Coronary artery (tissue), 2 donors: ENCODE measurements at places on chromosomes 1 and 21.

GRCh38 chr1:101043776-101044175 is 18.2 kb upstream of the DPH5 start:
- DNase-seq: no peak

DNA sequence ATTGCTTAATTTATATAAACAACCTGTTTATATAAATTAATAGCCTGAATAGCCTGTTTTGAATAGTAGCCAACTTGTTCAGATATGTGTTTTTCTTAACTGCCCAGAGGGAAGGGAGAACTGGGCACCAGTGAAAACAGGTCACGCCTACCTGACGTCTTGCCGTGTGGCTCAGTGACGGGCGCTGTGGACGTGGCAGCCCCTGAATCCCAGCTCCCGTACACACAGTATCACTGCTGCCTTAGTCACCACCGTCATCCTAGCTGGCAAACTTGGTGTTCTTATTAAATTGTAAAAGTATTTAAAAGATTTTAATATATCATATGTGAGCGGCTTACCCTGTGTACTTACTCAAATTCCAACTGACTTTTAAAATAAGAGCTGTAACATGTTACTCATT is 35.4 kb upstream of the TRAPPC10 start:
- DNase-seq: no peak

- DNase-seq: no peak
Observed at GRCh38 chr1:171646249-171646560, 6.3 kb downstream of the MYOC start.

DNA sequence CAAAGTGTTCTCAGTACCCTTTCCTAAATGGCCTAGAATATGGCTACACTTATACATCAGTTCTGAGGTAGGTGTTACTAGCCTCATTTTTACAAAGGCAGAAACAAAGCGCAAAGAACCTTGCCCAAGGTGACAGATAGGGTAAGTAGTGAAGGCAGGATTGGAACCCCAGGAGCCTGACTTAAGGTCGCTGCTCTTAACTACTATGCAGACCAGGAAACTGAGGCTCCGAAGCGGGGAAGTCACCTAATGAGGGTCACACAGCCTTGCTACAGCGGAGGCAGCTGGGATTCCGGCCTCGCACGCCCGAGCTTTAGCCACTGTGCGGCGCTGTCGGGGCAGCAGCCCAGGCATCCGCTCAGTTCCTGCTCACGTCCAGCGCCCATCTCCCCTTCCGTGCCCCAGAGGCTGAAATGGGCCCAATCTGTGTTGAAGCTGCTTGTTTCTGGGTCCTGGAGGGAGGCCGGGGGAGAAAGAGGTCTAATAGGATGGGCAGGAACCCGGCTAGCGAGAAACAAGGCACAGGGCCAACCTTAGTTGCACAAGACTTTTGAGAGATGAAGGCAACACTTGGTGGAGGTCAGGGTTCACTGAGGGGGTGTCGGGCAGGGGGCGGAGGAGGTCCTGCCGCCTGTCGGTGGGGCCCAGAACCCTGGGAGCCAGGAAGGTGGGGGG is 1.4 kb upstream of the FOXD2 start:
- DNase-seq: peak; percentile 86

DNA sequence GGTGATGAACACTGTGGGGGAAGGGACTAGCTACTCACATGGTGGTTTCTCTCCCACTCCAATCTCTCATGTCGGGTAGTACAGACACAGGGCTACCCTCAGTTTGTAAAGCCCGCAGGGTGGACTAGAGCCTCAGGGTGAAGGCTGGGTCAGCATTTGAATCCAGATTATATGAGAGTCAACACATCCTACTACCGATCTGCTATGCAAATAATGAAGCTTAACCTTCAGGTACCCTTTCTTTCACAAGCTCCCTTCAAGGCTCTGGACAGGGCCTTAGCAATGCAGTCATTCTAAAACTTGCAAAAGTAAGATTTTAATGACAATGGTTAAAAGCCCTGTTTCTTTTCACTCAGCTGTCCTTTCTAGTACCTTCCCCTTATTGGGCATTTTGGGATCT is 5.5 kb upstream of the ZBED6 start:
- no peak for DNase-seq

DNA sequence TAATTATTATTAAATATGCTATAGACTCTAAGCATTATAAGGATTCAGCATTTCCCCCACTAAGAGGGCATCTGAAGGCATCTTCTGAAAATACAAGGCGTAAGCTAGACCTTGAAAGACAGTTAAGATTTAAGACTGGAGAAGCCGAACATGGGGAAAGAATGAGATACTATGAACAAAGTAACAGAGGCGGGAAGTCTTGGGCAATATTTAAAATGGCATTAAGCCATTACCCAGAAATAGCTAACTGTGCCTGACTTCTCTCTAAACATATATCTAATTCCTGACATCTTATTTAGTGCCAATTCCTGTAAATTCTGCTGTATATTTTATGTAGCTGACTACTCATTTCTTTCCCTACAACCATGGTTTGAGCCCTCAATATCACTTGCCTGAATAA is 20.9 kb downstream of the DPH5 start:
- no peak for DNase-seq

- no peak for DNase-seq
Observed at GRCh38 chr1:78153092-78153736, 107.4 kb downstream of the GIPC2 start.

- DNase-seq: no peak
Observed at GRCh38 chr21:42433946-42434551, 30.3 kb downstream of the UBASH3A start.

- no peak for DNase-seq
Observed at GRCh38 chr1:87820668-87821334, 492.1 kb downstream of the LMO4 start.

- DNase-seq: no peak
Observed at GRCh38 chr1:31775210-31775999, 11.3 kb upstream of the ADGRB2 start.

DNA sequence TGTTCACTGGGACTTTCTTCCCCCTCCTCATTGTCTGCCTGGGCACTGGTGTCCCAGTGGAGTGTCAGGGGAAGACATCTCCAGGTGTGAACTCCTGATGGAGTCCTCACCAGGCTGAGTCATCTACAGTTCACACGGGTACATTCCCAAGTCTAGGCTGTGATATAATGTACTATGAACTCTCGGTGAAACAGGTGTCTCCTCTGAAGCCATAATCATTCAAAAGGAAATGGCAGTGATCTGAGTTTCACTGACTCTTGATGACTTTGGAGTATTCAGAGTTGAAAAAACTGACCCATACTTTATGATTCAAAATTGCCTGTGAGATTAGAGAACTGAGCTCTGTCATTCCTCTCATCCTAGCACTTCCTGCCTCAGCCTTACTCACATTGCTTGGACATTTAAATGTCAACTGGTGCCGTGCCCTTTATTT is 9.1 kb downstream of the LAMC2 start:
- DNase-seq: no peak

GRCh38 chr1:200464784-200465400 is 55.1 kb upstream of the ZNF281 start:
- DNase-seq: no peak

DNA sequence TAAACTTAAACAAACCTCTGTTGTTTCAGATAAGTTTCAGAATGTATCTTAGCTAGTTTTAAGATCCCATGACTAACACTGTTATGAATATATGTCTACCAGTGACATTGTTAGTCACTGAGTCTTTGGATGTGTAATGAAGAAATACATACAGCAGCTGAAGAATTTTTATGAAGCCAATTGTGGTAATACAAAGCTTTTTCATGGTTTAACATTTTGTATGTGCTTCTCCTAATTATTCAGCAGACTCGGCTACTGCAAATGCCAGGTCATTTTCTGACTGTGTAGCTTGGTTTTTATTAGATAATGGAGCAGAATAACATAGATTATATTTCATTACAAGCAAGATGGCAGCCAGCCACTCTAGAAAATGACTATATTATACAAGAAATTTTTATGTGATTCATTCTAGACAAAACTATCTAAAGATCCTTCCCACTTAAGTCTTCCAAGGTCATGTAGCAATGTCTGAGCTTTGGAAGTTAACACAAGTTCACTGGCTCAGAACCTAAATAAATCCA is 147.8 kb downstream of the TNFSF18 start:
- DNase-seq: no peak

DNA sequence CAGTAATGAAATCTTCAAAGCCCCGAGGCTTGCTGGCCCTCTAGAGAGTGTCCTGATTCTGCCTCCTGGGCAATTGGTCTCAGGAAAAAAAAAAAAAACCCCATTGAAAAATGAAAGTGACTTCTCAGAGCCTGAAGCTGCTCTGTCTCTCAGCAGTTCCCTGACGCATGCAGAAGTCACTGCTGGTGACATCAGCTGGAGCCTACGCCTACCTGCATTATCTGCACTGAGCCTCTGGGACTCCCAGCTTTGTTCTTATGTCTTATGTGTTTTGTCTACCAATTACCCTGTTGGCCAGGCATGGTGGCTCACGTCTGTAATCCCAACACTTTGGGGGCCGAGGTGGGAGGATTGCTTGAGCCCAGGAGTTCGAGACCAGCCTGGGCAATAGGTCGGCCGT is 10.1 kb upstream of the SLC25A33 start:
- no peak for DNase-seq

- DNase-seq: peak; percentile 41
Observed at GRCh38 chr1:114078116-114078515, 75.6 kb downstream of the SYT6 start.

DNA sequence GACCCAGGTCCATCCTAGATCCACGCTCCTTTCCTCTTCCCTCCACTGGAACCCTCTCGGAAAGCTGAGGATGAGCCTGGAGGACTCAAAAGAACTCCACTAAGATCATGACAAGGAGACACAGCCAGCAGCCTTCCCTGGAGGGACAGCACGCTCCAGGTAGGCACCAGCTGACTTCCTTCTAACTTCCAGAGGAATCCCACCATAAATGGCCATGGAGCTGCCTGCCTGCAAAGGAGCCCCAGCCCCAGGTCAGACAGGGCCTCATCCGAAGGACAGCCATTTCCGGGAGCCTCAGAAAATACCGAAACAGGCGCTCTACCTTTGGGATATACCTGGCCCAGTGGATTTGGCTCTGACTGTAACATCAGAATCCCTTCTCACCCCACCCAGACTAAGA is 4.1 kb downstream of the SH3BP5L start:
- peak; percentile 55 for DNase-seq

DNA sequence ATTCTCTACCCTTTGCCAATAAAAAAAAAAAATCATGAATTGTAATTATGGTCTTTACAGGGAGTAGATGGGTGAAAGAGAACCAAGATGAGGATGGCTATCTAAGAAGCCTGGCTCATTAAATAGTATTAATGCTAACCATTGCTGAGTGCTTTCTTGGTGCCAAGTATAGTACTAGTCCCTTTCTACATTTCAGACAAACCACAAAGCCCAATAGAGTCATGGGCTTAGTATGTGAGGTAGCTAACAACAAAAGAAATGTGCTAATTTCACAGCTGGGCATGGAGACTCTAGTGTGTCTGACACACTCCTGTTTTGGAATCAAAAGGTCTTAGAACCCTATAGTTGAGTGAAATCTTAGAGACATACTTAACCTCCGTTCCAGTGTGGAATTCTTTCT is 84.5 kb upstream of the ESRRG start:
- no peak for DNase-seq

DNA sequence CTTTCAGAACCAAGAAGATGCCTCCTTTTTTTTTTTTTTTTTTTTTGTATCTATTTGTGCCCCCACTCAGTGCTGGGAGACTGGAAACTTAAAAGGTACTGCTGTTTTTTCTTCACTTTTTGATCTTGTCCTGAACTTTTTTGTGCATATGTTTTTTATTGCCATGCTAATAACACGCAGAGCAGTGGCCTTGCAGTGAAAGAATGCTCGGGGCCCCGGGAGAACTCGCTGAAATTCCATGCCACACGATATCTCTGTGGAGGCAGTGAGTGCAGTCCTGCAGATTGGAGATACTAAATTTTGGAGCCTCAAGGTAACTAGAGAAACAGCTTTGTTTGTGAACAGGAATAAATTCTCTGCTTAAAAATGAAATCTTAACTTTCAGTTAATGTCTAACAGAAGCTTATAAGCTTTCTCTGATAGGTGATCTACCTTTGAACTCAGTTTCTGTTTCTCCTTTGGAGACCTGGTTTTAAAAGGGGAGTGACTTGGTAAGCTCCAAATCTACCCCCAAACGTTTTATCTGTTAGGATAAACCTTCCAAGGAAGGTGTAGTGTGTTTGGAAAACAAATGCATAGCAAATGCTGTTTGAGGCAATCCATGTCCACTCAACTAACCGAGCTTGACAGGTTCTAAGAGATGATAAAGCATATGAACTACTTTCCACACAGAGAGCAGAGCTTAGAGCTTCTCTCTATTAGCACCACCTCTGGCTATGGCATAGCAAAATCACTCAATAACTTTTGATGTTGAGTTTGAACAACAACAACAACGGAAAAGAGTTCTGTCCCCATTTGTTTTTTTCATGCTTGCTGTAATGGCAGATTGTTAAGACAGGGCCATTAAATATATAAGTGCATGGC is 113.7 kb upstream of the PLXNA2 start:
- DNase-seq: no peak

- DNase-seq: no peak
Observed at GRCh38 chr1:104874044-104874443, 1124.3 kb downstream of the AMY1C start.

DNA sequence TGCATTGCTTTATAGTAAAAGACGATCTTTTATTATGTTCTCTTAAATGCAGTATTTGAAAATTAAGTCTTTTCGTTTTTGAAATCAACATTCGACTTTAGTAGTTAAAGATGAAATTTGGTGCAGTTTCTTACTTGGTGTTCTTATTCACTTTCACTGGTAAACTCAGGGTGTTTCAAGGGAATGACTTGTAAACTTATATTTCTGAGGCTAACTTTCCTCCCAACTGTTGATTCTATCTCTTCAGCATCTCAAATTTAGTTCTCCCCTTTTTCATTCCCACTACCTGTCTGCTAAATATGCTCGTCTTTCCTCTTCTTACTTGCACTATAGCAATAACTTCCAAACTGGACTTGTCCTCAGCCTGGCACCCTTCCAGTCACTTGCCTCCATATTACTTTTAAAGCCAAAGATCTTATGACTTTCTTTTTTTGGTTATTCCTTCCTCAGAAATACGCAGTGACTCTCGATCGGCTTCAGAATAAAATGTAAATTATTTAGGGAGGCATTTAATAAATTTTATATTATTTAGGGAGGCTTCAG is 988 bp downstream of the SLC35A3 start:
- no peak for DNase-seq

- DNase-seq: no peak
Observed at GRCh38 chr1:173052681-173053196, 2.0 kb upstream of the TNFSF18 start.

DNA sequence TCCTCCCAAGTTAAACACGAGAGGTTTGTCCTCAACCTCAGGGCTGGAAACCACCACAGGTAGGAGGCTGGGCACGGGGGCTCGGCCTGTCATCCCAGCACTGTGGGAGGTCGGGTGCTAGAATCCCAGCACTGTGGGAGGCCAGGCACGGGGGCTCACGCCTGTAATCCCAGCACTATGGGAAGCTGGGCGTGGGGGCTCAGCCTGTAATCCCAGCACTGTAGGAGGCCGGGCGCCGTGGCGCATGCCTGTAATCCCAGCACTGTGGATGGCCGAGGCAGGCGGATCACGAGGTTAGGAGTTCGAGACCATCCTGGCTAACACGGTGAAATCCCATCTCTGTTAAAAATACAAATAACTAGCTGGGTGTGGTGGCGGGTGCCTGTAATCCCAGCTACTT is 6.7 kb upstream of the CDK11A start:
- peak; percentile 58 for DNase-seq
